Esophagus (tissue), 2 donors: ENCODE measurements at places on chromosomes 7 and 10. TPM values are rescaled to one million over a fixed set of nuclear protein-coding genes. Genes with fewer than 3 reads are reported as not detected.

PMPCB gene
- 32.9 TPM for polyA plus RNA-seq

VGF gene
- polyA plus RNA-seq = not detected

INSYN2A gene
- not detected for polyA plus RNA-seq

MRC1 gene
- 1.0 TPM for polyA plus RNA-seq

PIK3CG gene
- 0.09 TPM for polyA plus RNA-seq

CCL24 gene
- 0.68 TPM for polyA plus RNA-seq
